ENCODE measurements at places on chromosomes 12 and 14.

- no peak for DNase-seq
These were observed 36.7 kb upstream of the IL22 start for GRCh38 chr12:68290126-68290525.

DNA sequence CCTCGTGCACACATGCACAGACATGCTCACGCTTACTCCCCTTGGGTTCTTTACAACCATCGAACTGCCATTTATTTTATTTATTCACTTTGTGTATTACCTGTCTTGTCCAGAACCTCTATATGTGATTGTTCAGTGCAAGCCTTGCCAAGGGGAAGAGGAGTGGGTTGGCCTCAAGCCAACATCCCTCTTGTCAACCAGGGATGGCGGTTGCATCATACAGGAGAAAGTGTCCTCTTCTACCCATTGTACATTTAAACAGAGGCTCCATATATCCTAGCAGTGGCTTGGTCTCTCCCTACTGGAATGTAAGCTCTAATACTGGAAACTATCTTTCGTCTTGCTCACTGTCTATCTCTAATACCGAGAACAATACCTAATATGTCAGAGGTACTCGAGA is 108.4 kb downstream of the C12orf42 start:
- no peak for DNase-seq

DNA sequence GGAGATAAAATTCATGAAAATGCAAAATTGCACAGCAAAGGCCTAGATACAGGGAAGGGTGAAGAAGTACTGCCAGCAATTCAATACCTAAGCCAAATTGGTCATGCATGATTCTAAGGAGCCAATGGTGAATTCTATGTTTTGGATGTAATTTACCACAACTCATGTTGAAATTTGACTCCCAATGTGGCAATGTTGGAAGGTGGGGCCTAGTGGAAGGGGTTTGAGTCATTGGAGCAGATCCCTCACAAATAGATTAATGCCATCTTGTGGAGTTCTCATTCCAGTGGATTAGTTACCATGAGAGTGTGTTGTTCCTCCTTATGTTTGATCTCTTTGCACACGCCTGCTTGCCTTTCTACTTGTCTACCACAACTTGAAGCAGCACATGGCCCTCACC is 194.0 kb upstream of the ALG10 start:
- DNase-seq: no peak

DNA sequence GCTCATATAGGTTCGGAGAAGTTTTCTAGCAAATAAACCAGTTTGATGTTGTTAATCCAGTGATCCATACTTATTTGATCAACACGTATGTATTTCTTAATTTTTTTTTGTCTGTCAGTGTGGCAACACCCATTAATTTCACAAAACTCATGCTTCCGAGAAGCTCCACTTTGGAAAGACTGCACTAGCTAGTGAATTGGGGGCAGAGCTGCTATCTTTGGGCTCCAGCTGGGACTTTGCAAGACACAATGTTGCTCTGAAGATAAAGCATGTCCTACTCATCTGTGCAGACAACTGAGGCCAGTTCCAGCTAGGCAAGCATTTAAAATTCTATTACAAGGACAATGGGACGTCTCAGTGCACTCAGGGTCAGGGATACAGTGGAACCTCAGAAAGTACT is 298.4 kb downstream of the NUAK1 start:
- DNase-seq: no peak

DNA sequence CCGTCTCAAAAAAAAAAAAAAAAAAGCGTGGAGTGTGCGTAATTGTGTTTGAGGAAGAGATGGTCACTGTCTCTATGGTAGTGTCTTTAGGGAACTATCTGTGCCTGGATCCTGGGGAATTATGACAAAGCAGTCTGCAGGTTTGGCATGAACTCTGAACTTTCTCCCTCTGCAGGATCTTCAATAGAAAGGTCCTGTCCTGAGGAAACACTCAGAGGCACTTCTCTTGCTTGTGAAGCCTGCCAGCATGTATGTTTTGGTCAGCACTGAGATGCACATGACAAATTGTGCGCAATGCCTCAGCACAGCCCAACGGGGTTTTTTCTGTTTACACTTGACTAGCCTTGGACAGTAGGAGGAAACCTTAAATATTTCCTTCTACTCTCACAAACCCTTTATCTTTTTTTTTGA is 46.6 kb downstream of the ATF7 start:
- no peak for DNase-seq

DNA sequence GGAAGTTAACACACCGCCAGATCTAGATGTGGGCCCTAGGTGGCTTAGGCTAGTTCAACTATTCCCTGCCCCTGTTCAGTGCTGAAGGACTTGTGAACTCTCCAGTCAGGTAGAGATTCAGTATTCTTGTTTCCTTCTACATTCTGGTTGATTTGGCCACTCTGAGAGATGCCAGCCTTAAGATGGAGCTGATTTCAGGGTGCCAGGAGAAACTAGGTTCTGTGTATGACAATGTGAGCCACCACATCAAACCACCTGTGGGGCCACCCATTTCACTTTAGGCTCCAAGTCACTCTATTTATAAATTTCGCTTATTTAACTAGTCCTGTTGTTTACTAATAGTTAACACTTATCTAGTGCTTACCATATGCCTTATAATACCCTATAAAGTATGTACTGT is 26.0 kb downstream of the FRMD6 start:
- no peak for DNase-seq

All from DMS 273 treated with DMSO at 0.1 percent for 48 hours (cell line).